ENCODE measurements at places on chromosomes 7 and 10.

DNA sequence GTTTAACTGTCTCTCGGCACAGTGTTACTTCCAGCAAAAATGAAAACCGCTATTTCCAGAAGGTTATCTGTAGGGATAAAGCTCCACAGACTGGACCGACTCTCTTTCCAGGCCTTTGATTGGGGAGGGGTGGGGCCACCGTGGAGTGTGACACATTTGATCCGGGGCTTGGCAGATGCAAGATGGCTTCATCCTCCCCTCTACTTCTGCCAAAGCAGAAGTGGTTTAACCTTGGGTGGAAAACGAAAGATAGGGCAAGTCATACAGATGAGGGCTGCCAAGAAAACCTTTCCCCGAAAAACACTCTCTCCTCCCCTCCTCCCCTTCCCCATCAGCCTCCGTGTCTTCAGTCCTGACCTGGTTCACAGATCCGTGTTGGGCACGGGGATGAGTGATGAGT is 139.7 kb upstream of the SH2B2 start:
- no peak for DNase-seq

GRCh38 chr7:48351900-48352299 is 180.6 kb downstream of the ABCA13 start:
- DNase-seq = no peak

- no peak for DNase-seq
Observed at GRCh38 chr10:86287966-86288579, 78.5 kb downstream of the GRID1 start.

DNA sequence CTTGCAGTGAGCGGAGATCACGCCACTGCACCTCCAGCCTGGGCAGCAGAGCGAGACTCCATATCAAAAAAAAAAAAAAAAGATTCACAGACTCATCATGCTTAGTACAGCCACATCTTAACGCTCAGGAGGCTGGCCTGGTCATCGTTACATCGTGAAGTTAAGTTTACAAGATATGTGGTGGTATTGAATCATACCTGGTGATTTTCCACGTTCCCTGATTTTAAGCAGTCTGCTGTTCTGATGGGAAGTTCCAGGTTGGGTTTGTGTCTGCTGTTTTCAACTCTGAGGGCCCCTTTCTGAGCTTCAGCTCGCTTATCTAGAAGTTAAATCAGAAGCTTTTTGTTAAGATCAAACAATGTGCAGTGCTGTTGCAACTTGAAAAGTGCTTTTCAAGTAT is 6.9 kb downstream of the PPP2R2D start:
- no peak for DNase-seq

- peak; percentile 20 for DNase-seq
Observed at GRCh38 chr7:2680792-2681490, 7.1 kb upstream of the AMZ1 start.

DNA sequence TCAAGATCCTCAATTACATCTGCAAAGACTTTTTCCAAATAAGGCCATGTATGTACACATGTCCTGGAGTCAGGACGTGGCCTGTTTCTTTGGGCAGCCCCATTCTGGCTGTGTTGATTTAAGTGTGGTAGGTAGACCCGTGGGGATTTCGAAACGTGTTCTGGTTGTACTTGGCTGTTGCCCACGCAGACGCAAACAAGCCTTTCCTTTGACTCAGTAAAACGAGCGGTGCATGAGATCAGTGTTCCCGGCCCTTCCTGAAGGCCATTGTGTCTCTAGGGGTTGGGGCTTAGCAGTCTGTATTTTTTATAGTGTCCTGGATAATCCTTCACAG is 64.8 kb upstream of the DNAJB6 start:
- no peak for DNase-seq

- no peak for DNase-seq
Observed at GRCh38 chr7:143415742-143416397, 7.2 kb upstream of the EPHA1 start.

- no peak for DNase-seq
Observed at GRCh38 chr10:31296754-31297153, 22.3 kb upstream of the ZEB1 start.

DNA sequence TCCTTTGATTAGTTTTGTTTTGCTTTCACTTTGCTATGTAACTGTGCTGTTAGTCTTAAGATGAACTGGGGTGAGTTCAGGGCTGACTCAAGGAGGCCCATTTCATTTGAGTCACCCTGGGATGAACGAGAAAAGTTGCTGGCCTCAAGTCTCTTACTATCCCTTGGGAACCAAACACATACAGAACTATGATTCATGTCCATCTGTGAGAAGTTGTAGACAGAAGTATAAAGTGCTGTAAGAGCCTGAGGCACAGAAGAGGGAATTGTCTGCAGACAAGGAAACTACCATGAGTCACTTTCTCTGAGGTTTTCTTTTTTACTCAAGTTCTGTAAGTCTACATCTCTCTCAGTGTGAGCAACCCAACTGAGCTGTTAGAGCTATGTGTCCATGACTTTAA is 179.8 kb upstream of the CSTF2T start:
- DNase-seq = no peak

DNA sequence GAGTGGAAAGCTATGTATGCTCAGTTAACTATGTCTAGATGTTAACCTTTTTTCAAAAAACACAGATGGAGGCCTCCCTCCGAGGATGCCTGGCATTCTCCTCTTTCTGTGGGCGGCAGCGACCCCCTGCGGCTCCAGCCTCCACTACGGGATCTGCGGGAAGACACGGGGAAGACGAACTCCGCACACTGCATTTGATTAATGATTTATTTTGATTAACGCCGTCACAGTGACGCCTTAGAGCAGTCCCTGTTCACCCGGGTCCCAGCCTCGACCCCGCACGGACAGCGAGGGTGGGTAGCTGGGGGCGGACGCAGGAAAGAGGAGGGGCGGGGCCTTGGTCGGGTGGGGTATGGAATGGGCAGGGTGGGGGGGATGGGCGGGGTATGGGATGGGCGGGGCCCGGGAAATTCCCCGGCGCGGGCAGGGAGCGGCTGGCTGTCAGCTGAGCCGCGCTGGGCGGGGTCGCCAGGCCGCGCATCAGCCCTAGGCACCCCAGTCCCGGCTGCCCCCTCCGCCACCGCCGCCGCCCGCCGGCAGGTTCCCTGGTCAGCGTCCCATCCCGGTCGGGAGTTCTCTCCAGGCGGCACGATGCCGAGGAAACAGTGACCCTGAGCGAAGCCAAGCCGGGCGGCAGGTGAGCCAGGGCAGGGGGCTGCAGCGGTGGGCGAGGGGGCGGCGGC is at the start of gene OPTN:
Gene OPTN (plus strand): TSS at position 498 of the 683 bp plus-strand sequence. CDS start 8,960 bp downstream, outside the sequence.
- DNase-seq = peak; percentile 46

DNA sequence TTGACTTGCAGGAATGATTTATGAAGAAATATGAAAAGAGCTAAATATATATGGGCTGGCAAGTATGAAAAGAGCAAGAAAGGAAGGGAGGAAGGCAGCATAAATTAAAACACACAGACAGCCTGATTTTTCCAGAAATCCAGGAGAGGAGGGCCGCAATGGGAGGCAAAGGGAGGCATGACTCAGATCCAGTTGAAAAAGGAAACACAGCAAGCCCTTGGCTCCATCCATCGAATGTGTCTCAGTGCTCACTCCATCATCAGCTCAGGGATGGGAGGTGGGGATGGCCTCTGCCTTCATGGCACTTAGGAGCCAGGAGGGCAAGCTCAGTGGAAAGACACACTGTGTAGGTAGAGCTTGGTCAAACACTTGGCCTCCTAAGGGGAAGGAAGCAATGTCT is 75.7 kb upstream of the PDZD8 start:
- DNase-seq = no peak

GRCh38 chr10:73641328-73642060 is at the start of gene MYOZ1:
TSS of gene MYOZ1 (minus strand) at chr10:73641474. CDS start at chr10:73640017, 1,457 bp downstream.
- no peak for DNase-seq

All from stimulated activated CD4-positive, alpha-beta T cell treated with anti-CD3 and anti-CD28 coated beads, Interleukin-1b, Interleukin-23, amount 100 ng/mL, for 1 hour (primary cell).